ENCODE measurements at places on chromosomes 13 and 19. TPM values are rescaled to one million over a fixed set of nuclear protein-coding genes. Genes with fewer than 3 reads are reported as not detected.

DNA sequence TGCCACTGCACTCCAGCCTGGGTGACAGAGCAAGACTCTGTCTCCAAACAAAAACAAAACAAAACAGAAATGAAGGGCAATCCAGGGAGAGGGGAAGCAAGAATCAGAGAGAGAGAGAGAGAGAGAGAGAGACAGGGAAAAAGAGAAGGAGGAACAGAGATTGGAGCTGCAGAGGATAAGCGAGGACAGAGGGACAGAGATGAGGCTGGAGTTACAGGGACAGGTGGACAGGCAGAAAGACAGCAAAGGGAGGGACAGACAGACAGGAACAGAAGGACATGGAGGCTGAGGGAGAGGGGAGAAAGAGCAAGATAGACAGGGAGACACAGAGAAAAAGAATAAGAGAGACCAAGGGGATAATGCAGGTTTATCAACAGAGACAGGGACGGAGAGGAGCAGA lies 1.3 kb upstream of the CRX start:
- H3K4me3 ChIP-seq = no peak overlapping the region
- no peaks in the 10 kb centered on the region for H3K36me3 ChIP-seq
- no peak overlapping the region for H3K27ac ChIP-seq
- H3K27me3 ChIP-seq = peaks cover 22% of the 10 kb centered on the region

DNA sequence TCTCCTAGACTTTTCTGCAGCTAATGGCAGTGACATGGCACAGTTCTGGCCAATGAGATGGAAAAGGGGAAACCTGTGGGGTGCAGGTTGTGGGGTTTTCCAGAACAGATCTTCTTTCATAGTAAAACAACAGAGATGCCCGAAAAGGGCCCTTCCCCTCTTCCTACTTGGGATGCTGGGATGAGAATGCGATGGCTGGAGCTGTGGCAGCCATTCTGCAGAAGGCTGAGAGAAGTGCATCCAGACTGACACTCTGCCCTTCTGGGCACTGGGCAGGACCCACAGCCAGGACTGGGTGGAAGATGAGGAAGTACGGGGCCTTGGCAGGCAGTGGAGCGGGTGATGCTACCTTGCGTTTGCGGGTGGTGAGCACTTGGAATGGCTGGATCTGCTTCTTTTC lies 16.9 kb upstream of the PLA2G4C start:
- no peak overlapping the region for H3K4me3 ChIP-seq
- H3K27me3 ChIP-seq = no peaks in the 10 kb centered on the region
- DNase-seq = no peak

DNA sequence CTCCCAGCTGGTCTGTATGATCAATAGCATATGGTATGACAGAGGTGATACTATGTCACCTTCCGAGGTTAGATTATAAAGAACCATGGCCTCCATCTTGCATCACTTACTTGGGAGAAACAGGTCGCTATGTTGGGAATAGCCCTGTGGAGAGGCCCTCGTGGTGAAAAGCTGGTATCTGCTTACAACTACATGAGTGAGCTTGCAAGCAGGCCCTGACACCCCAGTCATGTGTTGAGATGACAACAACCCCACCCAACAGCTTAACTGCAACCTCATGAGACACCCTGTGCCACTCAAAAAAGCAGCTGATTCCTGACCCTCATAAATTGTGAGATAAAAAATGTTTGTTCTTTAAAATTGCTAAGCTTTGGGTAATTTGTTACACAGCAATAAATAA lies 18.8 kb downstream of the MTRF1 start:
- DNase-seq = no peak
- no peak overlapping the region for H3K27ac ChIP-seq
- H3K4me1 ChIP-seq = no peaks in the 10 kb centered on the region
- H3K36me3 ChIP-seq = peaks cover 4% of the 10 kb centered on the region

- H3K4me1 ChIP-seq = peaks cover 6% of the 10 kb centered on the region
- no peaks in the 10 kb centered on the region for H3K36me3 ChIP-seq
- no peak within 1 kb of the TSS for H3K27ac ChIP-seq
- no peak within 1 kb of the TSS for H3K4me3 ChIP-seq
- H3K27me3 ChIP-seq = peaks cover 15% of the 10 kb centered on the region
- DNase-seq = no peak
These were observed at the start of gene IL4I1 for GRCh38 chr19:49896863-49897621. TSS of gene IL4I1 (minus strand) at chr19:49896887. CDS start at chr19:49896160, 727 bp downstream.

DNA sequence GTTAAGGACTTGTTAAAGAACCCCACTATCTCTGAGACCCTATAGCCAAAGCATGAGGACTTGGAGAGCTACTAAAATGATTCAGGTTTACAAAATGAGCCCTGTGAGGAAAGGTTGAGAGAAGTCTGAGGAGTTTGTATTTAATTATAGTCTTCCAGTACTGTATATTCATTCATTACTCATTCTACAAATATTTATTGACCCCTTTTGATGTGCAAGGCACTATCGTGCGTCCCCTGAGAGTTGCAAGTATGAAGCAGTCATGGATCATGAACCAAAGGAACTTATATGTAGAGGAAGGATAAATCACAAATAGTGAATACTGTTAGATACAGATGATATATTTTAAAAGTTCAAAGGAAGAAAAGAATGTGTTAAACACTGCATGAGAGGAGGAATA lies 84.4 kb downstream of the DNAJC15 start:
- DNase-seq = no peak
- H3K4me3 ChIP-seq = no peak overlapping the region
- H3K4me1 ChIP-seq = peaks cover 4% of the 10 kb centered on the region
- no peaks in the 10 kb centered on the region for H3K27me3 ChIP-seq

GRCh38 chr19:12834566-12834943 lies at the start of gene RTBDN:
TSS of gene RTBDN (minus strand) at chr19:12834579. CDS start at chr19:12829979, 4,600 bp downstream.
- H3K4me3 ChIP-seq = peak within 1 kb of the TSS; percentile 76
- DNase-seq = no peak
- H3K27ac ChIP-seq = no peak within 1 kb of the TSS

DNA sequence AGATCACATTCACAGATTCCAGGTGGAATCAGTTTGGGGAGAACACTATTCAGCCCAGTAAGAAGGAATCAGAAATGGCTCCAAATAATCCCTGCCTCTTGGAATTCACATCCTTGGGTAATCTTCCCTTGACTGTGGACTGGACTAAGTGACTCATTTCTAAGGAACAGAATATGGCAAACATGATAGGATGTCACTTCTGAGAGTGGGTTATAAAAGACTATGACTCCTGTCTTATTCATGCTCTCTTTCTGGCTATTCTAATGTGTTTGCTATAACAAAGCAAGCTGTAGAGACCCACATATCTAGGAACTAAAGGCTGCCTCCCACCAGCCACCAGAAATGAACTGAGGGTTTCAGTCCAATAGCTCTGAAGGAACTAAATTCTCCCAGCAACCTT lies 37.8 kb downstream of the MBD3L2B start:
- peaks cover 21% of the 10 kb centered on the region for H3K27me3 ChIP-seq
- peaks cover 2% of the 10 kb centered on the region for H3K36me3 ChIP-seq
- no peak for DNase-seq
- no peak overlapping the region for H3K4me3 ChIP-seq
- H3K4me1 ChIP-seq = no peaks in the 10 kb centered on the region

GRCh38 chr13:110628952-110629701 lies 13.8 kb downstream of the NAXD start:
- no peaks in the 10 kb centered on the region for H3K27me3 ChIP-seq
- no peaks in the 10 kb centered on the region for H3K4me1 ChIP-seq

- no peaks in the 10 kb centered on the region for H3K27me3 ChIP-seq
- H3K27ac ChIP-seq = no peak overlapping the region
- no peak for DNase-seq
- H3K4me1 ChIP-seq = no peaks in the 10 kb centered on the region
- no peak overlapping the region for H3K4me3 ChIP-seq
- no peaks in the 10 kb centered on the region for H3K36me3 ChIP-seq
These were observed 444.0 kb upstream of the SGCG start for GRCh38 chr13:22736768-22737092.

GRCh38 chr19:3743486-3743885 lies 18.0 kb downstream of the APBA3 start:
- no peak overlapping the region for H3K27ac ChIP-seq
- DNase-seq = no peak
- H3K4me1 ChIP-seq = no peaks in the 10 kb centered on the region
- H3K36me3 ChIP-seq = no peaks in the 10 kb centered on the region
- H3K27me3 ChIP-seq = no peaks in the 10 kb centered on the region

Gene PTPRH
- total RNA-seq = 1.2 TPM

Gene IFNL1
- not detected for total RNA-seq
